ENCODE measurements at places on chromosomes 11 and 22. TPM values are rescaled to one million over a fixed set of nuclear protein-coding genes. Genes with fewer than 3 reads are reported as not detected.

Gene TMEM179B
- total RNA-seq = 52.4 TPM

- H3K27me3 ChIP-seq = no peaks in the 10 kb centered on the region
- H3K4me3 ChIP-seq = no peak overlapping the region
Measured at GRCh38 chr11:114157476-114158050, 98.1 kb downstream of the ZBTB16 start.

Gene SLC22A6
- not detected for total RNA-seq

Gene TMEM45B
- total RNA-seq = 16.4 TPM

Gene PHOX2A
- not detected for total RNA-seq
